ENCODE measurements at places on chromosomes 4 and X.

DNA sequence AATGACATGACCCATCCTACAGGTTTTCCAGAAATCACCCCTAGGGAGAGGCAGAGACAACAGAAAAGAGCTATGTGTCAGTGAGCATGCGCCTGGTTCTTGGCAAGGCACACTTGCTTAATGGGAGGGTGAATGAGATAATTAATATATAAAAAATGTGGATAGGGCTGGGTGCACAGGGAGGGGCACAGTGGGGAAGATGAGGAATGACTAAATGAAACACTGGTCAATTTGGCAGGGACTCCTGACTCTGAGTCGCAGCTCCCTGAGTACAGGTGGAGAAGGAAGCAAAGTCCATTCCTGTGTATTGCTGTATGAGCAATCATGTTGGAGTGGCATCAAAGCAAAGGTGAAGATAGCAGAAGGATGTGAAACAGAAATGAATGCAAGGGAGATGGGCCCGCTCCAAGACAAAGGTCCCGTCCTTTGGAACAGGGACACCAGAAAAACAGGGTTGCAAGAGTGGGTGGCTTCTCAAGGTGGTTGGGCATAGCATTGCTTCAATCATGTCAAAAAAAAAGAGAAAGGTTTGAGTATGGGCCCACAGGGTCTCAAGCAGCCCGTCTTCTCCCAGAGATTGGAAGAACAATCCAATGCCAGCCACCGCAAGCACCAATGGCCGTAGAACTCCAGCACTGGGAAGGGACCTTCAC, 278.4 kb upstream of the AGTR2 start:
- no peak for DNase-seq

DNA sequence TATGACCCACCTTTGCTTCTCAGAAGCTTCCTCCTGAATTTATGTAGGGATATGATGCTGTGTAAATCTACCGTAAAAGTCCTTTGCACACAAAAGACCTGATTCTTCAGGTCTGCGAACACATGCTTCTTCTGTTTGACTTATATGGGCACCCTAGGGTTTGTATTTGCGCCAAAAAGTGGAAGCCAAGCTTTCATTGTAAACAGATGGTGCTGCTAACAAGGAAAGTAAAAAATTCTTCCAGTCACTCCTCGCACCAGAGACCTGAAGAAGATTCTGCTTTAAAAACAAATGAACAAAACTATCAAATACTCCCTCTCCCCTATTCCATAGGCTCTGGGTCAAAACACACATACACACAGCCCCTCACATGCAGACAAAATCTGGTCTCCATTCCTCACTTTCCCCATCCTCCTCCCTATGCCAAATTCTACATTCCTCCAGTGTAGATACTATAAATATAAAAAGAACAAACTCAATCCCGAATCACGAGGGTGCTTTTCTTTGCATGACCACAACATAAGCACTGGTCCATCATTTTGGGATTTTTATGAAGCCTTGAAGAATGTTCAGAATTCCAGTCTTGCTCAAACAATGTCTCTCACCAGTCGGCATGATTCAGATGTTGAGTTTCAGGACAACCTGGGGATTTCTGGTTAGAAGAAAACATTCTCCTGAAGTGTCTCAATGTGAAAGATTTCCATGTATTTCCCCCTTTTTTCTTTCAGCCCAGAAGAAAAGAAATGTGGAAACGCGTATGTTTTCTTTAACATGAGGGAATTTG, 125.1 kb downstream of the PALLD start:
- no peak for DNase-seq

- no peak for DNase-seq
Observed at GRCh38 chr4:131091896-131092295, 1995.9 kb downstream of the C4orf33 start.

GRCh38 chrX:66203114-66203513, 39.1 kb downstream of the HEPH start:
- DNase-seq, result no peak

DNA sequence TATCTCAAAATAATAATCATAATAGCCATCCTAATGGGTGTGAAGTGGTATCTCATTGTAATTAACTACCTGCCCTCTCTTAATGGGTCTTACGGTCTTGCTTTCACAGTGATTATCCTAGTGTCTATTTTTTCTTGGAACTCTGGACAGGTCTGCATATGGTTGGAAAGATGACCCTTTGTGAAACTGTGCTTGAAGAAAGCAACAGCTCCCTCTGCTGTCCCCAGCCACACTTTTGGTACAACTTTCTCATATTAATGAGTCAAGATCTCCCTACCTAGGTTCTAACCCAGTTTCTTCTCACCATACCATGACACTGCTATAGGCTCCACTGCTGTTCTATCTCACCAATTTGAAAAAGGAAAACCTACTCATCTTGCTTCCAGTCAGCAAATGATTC, 2.4 kb downstream of the TFDP3 start:
- no peak for DNase-seq

DNA sequence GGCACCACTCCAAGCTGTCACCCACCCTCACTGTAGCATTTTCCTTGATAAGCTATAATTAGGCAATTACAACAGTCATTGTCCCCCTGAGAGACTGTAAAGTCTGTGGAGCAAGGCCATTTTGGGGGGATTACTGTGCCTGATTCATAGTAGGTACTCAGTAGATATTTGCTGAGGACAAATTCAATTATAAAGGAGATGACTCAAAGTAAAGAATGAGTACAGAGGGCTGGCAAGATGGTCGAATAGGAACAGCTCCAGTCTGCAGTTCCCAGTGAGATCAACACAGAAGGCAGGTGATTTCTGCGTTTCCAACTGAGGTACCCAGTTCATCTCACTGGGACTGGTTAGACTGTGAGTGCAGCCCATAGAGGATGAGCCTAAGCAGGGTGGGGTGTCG, 42.0 kb downstream of the MAOB start:
- no peak for DNase-seq

GRCh38 chr4:3341760-3342159, 48.9 kb downstream of the RGS12 start:
- no peak for DNase-seq

GRCh38 chr4:97987019-97987648, 156.1 kb downstream of the STPG2 start:
- no peak for DNase-seq

- DNase-seq, result no peak
Observed at GRCh38 chrX:50765986-50766385, 48.0 kb downstream of the SHROOM4 start.

- DNase-seq, result no peak
Observed at GRCh38 chrX:32185160-32185559, 1026.2 kb downstream of the DMD start.

DNA sequence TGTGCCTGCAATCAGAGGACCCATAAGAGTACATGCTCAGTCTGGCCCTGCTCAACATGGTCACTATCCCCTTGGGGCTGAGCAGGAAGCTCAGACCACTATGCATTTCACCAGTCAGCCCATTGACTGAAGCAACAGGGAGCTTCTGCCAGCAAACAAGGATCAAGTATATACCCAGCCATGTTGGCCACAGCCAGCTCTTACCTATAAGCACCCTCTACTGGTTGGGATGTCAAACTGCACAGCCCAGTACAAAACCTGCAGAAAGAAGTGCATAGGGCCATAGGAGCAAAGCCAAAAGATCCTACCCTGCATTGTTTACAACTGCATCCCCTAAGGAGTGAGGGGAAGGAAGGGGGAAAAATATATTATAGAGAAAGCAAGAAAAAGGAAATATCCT, 214.4 kb upstream of the CPEB2 start:
- no peak for DNase-seq

- DNase-seq, result no peak
Observed at GRCh38 chr4:45062935-45063545, 336.7 kb upstream of the GNPDA2 start.

DNA sequence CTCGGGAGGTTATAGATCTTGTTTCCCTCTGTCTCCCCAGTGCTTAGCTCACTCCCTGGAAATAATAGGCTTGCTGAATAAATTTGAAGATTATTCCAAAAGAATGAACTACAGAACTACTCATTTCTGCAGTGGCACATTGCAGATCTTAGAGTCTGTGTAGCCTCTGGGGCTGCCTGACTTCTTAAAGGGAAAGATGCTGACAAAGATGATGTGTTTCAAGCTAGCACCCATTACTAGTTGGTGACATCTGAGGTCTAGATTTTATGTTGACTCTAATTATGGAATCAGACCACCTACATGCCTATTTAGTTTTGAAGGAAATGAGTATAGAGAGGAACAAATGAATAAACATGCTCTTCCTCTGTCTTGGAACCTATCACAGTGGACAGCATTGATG, 123.7 kb upstream of the KCNIP4 start:
- DNase-seq, result no peak

DNA sequence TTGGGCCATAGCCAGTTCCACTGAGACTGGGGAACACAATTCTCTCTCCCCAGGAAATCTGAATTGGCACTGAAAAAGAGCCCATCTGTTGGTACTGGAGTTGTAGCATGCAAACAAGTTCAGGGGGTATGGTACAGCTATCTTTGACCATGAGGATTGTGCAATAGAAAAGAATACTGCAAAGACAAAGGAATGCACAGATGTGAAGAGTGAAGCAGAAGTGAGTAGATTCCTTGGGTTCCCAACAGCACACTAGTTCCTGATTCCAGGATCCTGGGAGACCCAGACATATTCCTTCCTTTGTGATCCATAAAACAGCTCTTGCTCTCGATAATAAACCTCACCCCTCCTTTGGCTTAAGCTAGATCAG, 43.3 kb upstream of the CTAG2 start:
- DNase-seq, result no peak

DNA sequence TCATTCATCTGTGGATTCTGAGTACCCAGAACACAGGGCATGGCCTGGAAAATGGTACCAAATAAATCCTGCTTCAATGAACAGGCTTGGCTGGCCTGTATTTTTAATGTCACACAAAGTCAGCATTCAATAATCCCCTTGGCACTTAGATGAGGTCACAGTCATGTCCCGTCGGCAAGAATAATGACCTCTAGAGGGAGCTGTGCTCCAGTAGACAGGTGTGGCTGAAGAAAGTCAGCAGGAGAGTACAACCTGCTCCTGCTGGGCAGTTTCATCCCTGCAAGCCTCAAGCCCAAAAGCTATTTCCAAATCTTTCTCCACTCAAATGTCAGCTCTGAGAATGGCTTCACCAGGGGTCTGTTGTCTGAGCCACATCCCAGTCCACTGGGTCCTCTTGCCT, 404.0 kb upstream of the F9 start:
- DNase-seq, result no peak

GRCh38 chr4:165403048-165403447, 24.2 kb downstream of the CPE start:
- no peak for DNase-seq

GRCh38 chr4:71008196-71008595, 14.7 kb downstream of the DCK start:
- DNase-seq, result no peak

GRCh38 chrX:131034063-131034462, 24.1 kb upstream of the ARHGAP36 start:
- DNase-seq, result no peak

GRCh38 chr4:174401471-174402130, 117.9 kb downstream of the CEP44 start:
- DNase-seq, result no peak

GRCh38 chr4:92679149-92679548, 375.4 kb downstream of the GRID2 start:
- no peak for DNase-seq

DNA sequence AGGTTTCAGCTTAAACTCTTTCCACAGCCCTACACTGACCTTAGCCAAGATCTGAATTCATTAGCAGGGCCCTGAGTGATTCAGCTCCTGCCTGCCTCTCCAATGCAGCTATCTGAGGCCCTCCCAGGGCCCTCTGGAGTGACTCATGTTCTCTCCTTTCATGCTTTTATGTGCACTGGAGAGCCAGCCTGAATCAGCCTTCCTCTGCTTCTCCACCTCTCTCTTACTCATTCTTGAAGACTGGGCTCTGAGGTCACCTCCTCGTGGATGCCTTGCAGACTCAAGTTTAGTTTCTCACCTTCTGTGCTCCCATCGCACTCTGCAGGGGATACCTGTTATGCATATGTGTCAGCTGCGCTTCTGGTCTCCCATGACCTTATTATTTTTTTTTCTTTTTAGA, 3.1 kb upstream of the OCIAD2 start:
- no peak for DNase-seq

DNA sequence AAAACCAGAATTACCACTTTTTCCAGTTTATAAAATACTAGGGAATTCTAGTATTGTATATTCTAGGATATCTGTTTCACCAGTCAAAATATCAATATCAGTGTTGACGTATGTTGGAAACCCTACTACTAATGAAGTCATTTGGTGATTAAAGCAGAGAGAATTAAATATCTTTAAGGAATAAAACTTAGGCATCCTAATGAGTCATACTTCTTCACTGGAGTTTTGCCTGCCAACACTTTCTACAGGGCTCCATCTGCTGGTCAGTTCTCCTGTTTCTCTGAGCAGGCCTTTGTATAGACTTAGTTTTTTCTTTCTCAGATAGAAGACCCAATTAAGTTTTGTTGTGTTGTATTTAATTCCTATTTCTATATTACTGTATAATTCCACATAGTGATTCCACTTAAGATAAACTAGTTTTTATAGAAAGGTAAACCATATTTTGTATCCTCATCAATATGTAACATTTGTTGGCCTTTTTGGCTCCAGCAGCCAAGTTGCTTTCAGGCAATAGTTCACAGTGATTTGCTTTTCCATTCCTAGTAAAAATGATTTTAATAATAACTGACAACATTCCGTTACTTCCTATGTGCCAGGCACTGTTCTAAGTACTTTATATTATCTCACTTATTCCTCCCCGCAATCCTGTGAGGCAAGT, 3.5 kb downstream of the AP1AR start:
- DNase-seq, result peak; percentile 9

DNA sequence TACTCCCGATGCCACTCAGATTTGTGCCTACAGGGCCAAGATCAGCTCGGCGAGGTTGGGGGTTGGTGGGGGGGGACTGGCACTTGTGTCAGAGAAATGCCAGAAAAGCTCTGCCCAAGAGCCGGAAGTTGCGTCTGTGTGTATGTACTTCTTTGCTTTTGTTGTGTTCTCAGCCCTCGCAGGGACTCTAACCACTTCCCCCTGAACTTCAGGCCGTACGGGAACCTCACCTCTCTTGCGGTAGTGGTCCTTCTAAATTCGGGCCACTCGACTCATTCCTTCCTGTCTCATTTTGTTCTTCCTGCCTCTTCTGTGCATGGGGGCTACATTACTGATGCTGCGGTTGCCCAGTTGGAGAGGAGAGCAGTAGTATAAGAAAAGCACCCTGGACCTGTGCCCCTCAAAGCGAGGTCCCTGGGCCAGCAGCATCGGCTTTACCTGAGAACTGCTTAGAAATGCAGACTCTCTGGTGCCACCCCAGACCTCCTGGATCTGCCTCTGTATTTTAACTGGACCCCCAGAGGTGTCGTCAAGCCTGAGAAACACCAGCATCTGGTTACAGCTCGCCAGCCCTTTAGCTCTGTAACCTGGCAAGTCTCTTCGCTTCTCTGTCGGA, 146.3 kb upstream of the RPS6KA3 start:
- DNase-seq, result peak; percentile 12

DNA sequence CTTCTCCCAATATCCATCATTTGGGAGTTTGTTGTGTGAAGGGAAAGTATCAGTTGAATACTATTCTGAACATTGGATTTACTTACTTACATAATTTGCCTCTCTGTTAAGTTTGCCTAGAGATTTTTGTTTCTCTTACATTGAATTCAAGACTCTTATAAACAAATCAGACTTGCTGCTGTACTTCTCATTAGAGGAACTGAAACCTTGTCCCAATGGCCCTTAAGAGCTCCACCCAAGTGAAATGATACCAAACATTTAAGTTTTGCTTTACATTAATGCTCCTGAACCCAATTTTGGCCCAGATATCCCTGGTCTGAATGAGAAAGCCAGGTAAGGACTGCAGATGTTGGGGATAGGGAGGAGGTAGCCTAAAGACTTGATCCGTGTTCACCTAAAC, 32.0 kb downstream of the HAND2 start:
- no peak for DNase-seq

GRCh38 chr4:156388826-156389225, 435.2 kb upstream of the CTSO start:
- DNase-seq, result no peak

All from stimulated activated CD8-positive, alpha-beta memory T cell treated with anti-CD3 and anti-CD28 coated beads, Interleukin-2, amount 100 ng/mL, for 1 hour (primary cell).